Stimulated activated CD4-positive, alpha-beta T cell treated with anti-CD3 and anti-CD28 coated beads, Interleukin-1b, Interleukin-23, amount 100 ng/mL, for 1 hour (primary cell): ENCODE measurements at places on chromosomes 4 and X.

- no peak for DNase-seq
Observed at GRCh38 chrX:9677098-9677739, 88.4 kb downstream of the GPR143 start.

- DNase-seq: no peak
Observed at GRCh38 chrX:100447655-100448397, 37.8 kb upstream of the PCDH19 start.

GRCh38 chr4:38625508-38625907 is 38.5 kb upstream of the KLF3 start:
- DNase-seq: no peak

GRCh38 chrX:151699746-151700145 is 4.5 kb downstream of the PRRG3 start:
- DNase-seq: no peak

DNA sequence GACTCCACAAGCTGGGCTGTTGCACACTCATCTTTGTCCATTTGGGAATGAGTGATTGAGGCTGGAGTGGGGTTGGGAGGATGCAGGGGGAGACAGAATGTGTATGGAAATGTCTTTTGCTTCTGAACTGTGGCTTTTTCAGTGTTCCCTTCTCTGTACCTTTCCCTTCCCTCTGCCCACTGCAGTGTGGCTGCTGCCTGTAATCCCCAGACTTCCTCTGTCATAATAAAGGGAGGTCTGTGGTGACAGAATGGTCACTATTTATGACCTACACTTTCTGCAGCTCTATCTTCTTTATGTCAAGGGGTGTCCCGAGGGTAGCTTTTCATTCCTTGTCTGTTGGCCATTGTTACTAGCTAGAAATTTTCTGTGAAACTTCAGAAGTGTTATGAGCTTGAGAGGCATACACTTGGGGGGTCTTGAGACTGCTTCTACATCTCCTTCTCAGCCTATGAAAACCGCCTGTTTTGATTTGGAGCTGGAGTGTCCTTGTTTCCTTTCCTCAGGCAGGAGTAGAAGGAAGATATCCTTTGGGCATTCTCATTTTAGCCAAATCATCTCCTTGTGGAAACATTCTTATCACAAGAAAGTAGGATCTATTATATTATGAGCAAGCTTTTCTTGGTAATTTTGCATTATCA is 63.0 kb downstream of the ANK2 start:
- no peak for DNase-seq

DNA sequence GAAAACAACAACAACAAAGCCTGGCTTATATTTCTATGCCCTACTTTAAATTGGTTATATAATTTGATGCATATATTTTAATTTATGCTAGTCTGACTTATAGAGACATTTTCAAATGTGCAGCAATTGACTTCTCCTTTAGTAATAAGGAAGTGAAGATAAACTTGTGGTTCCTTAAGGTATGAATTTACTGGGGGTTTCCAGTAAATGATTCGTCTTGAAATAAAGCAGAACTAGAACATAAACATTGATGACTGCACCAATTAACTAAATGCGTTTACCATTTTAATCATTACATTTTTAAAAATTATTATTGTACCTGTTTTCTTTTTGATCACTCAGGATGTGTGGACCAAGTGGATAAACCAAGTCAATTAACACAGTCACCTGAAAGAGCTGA is 99.6 kb upstream of the CCSER1 start:
- DNase-seq: no peak

GRCh38 chr4:150342945-150343344 is 239.0 kb upstream of the MAB21L2 start:
- no peak for DNase-seq

- DNase-seq: no peak
Observed at GRCh38 chr4:10343656-10344055, 113.6 kb downstream of the ZNF518B start.

DNA sequence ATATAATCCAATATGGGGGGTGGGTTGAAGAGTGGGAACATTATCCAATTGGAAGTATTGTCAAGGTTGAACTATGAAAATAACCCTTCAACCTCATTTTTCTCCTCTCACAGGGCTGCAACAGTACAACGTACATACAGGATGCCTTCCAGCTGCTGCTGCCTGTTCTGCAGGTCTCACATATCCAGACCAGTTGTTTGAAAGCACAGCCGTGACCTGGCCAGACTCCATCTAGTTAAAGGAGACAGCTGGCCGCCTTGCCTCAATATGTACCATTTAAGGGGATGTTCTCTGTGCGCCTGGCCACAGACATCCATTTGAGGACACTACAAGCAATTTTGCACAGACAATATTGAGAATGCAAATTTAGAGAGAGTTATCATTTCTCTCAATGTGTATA is 75.7 kb downstream of the FAM114A1 start:
- DNase-seq: no peak

GRCh38 chr4:169899295-169899694 is 126.9 kb downstream of the MFAP3L start:
- DNase-seq: no peak

DNA sequence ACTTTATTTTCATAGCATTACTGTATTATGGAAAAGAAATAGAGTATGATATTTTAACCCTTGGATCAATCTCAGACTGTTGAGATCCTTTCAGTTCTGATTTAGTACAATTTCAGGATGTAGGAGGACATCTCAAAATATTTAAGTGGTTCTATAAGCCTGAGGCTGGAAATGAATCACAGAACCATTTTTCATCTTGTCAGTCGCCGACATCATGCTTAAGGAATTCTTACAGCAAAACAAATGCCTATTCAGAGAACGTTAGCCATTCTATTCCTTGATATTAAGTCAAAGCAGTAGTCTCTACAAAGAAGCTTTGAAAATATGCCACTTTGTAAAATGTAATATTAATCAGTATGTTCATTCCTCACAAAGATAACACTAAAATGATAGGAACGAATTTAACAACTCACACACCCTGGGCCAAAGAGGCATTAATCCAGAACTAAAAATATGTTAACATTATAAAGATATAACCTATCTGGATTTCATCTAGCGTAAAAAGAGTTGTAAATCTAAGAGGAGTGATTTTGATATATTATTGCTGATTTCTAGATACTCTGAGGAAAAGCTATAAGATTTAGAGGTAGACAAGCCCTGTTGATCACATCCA is 152.0 kb downstream of the GASK1B start:
- DNase-seq: no peak

- DNase-seq: no peak
Observed at GRCh38 chr4:128277856-128278255, 9.8 kb downstream of the PGRMC2 start.

DNA sequence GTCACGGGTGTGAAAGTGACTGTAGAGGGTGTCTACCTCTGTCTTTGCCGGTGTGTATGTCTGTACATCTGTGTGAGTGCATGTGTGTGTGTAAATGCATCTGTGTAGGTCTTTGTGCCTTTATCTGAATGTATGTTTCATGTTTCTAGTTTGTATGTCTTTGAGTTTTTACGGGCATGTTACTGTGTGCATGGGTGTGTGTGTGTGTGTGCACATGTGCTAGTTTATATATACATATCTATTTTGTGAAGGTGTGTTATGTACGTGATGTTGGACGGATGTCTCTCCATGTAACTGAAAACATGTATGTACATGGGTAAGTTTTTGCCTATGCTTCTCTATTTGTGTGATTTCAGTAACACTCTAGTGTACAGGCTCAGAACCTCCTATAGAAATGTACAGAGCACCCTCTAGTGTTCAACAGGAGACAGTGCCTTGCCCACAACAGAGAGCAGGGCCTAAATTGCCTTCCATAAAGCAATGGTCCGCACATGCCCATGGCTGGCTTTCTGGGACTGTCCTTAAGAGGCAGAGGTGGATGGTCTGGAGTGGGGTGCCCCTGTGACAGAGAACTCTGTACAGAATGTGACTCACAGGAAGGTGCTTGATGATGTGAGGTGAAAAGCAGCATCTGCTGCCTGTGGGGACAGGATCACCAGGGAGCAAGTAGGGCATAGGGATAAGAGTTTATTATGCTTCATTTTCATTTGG is 343.5 kb downstream of the RAPGEF2 start:
- DNase-seq: no peak

DNA sequence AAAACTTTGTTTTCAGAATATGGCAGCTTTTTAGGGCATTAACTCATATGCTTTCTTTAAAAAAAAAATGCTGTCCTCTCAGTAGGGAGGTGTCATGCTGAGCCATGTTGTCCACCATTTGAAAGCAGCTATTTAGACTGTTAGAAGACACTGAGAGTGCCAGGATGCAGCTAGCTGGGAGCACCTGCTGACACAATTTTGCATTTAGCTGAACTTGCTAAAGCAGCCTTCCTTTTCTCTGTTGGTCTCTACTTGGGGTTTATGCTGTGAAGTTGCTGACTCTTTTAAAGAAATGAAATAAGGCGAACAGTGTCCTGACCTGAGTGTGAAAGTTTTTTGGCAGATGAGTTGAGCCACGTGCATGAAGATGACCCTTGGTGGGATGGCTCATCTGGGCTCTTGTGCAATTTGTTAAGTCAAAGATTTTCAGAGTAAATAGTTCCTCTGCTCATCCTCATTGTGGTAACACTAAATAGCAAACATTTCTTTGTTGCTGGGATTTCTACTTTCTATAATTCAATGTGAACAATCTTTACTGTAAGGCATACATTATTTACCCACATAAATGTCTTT is 64.5 kb downstream of the CDS1 start:
- DNase-seq: no peak

DNA sequence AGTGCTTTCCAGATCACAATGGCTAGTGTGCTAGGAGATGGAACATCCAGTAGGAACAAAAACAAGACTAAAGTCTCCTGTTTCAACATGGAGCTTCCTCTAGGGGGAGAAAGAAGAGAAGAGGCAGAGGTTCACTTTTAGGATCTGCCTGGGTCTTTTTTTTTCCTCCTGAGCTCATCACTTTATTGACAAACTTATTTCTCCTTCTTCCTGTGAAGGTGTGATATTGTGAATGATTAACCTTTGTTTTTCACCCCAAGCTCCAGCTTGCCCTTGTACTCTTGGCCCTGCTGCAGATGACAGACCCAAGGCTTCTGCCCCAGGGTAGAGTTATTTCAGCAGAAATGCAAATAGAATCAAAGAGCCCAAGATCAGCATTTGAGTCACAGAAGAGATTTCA is 13.5 kb downstream of the PAGE4 start:
- DNase-seq: no peak

DNA sequence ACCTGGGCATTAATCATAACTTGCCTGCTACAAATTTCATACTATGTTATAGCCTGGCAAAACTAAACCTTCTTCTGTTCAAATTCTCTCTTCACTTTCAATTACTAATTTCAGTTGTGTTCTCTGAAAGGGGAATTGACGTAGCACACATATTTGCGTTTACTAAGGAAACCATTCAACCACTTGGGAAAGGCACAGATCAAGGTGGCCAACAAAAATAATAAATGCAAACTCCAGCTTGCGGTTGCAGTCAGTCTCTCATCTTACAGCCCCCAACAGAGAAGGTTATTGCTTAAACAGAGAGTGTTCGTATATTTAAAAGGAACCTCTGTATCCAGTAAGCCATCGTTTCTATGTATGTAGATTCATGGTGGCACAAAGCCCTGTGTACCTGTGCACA is 4.0 kb downstream of the SRPX start:
- no peak for DNase-seq

DNA sequence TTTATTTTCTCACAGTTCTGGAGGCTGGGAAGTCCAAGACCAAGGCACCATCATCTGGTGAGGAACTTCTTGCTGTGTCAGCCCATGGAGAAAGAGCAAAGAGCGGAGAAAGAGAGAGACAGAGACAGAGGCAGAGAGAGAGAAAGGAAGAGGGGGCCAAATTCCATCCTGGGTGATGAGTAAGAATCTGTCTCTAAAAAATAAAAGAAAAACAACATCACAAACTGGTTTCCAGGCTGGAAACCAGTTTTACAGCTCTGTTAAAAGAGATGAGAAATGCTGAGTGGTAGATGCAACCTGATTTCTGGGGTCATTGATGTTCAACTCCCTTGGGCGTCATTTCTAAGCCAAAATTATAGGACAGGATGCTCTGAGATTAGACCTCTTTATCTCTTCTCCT is 72.9 kb downstream of the SHOX start:
- DNase-seq: no peak

DNA sequence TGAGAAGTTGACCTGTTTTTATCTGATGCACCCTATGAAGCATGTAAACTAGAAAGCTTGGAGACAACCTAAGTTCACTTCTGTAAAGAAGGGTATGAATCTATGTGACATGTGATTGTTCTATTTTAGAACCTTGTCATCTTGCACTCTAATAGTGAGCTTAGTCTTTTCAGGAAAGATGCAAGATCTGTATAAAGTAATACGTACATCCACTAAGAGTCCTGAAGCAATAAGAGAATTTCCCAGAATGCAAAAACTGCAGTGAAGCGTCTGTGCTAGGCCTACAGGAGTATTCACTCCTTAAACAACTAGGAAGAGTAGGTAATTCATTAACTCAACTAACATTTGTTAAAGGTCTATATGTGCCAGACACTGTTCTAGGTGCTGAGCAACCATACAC is 23.3 kb upstream of the NDP start:
- DNase-seq: no peak

DNA sequence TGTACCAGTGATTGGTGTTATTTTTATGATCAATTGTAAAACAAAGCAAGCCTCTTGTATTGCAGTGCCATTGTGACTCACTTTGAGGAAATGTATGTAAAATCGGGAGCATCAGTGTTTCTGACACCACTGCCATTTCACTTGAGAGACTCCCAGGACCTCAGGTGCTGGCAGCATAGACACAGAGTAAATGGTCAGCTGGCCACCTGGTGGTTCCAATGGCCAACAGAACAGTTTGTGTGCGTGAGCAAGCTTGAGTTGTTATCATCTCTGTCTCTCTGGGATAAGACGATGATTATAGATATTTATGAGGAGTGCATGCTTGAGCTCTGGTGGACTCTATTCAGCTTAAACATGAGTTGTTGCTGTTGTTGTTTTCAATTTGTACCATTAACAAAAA is 356.6 kb downstream of the GUCY2F start:
- DNase-seq: no peak

- DNase-seq: no peak
Observed at GRCh38 chrX:52424656-52425055, 55.8 kb downstream of the XAGE2 start.

DNA sequence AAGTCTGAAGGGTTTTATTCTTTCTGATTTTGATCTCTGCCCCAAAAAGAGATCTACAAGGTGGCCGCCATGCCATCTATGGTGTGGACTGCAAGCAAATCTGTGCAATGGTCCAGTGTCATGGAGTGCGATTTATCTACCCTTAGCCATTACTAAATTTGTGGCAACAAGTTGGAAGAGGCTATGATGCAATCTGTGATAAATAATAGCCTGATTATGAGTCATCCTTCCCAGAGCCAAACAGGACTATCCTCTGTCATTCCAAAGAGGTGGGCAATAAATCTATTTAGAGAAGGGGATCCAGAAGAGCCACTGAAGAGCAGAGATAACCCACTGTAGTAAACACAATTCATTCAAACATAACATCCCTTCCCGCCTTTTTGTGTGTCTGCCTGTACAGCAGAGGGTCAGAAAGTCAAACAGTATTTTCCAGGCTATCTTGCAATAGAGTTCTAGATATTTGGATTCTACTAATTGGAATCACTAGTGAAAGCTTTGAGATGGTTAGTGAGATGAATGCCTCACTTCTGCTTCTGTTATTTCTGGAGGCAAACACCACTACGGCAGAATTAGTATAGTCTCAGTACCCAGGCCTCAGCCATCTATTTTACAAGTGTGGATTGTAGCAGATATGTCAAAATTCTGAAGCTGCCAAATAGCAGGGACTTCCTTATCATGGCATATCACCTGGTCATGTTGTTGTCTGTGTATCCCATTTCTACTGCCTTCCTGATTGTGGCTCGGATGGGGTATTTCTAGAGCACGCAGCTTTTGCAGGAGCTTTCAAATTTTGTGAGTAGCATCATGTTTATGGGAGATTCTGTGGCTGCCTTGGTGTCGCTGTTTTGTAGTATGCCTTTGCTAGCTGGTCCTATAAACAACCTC is 192.0 kb downstream of the SMIM20 start:
- DNase-seq: no peak
